Testis (tissue), 5 donors: ENCODE measurements at places on chromosomes 6 and 20.
A peak's percentile ranks its signal among the peaks of the same experiment; 100 is the strongest.

GRCh38 chr20:23087587-23088251 lies 1.6 kb upstream of the CD93 start:
- no peak overlapping the region for H3K4me3 ChIP-seq
- DNase-seq, result no peak
- H3K27ac ChIP-seq, result peak overlapping the region; percentile 82
- no peaks in the 10 kb centered on the region for H3K27me3 ChIP-seq

DNA sequence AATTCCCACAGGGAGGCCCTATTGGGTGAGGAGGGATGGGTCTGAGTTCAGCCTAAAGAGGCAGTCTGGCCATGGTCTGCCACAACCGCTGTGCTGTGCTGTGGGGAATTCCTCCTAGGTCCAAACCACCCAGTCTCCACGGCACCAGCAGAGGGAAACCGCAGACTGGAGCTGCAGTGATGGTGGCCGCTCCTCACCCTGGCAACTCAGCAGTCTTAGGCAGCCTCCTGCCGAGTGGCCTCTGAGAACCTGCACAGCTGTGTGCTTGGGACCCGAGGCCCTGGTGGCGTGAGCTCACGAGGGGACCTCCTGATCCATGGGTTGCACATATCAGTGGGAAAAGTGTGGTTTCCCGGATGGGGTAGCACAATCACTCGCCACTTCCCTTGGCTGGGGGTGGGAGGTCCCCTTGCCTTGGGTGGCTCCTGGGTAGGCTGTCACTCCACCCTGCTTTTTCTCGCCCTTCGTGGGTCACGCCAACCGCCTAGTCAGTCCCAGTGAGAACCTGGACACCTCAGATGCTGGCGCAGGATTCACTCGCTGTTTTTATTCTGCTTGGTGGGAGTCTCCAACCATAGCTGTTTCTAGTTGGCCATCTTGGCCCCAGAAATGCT lies 242.2 kb downstream of the CDH26 start:
- H3K4me1 ChIP-seq, result no peaks in the 10 kb centered on the region
- no peak overlapping the region for H3K27ac ChIP-seq
- no peak for DNase-seq
- no peaks in the 10 kb centered on the region for H3K36me3 ChIP-seq

- H3K27me3 ChIP-seq, result no peaks in the 10 kb centered on the region
- no peak overlapping the region for H3K4me3 ChIP-seq
- H3K4me1 ChIP-seq, result no peaks in the 10 kb centered on the region
- DNase-seq, result no peak
- H3K27ac ChIP-seq, result no peak overlapping the region
- no peaks in the 10 kb centered on the region for H3K36me3 ChIP-seq
These were observed 93.1 kb downstream of the HFE start for GRCh38 chr6:26180346-26180745.

GRCh38 chr6:56490993-56491392 lies 151.7 kb downstream of the DST start:
- H3K4me3 ChIP-seq, result no peak overlapping the region
- no peaks in the 10 kb centered on the region for H3K4me1 ChIP-seq
- H3K27ac ChIP-seq, result no peak overlapping the region
- no peak for DNase-seq
- no peaks in the 10 kb centered on the region for H3K36me3 ChIP-seq

GRCh38 chr6:684831-685636 lies 7.9 kb downstream of the EXOC2 start:
- no peaks in the 10 kb centered on the region for H3K27me3 ChIP-seq
- no peaks in the 10 kb centered on the region for H3K36me3 ChIP-seq
- peaks cover 10% of the 10 kb centered on the region for H3K4me1 ChIP-seq
- H3K4me3 ChIP-seq, result no peak overlapping the region
- DNase-seq, result no peak

DNA sequence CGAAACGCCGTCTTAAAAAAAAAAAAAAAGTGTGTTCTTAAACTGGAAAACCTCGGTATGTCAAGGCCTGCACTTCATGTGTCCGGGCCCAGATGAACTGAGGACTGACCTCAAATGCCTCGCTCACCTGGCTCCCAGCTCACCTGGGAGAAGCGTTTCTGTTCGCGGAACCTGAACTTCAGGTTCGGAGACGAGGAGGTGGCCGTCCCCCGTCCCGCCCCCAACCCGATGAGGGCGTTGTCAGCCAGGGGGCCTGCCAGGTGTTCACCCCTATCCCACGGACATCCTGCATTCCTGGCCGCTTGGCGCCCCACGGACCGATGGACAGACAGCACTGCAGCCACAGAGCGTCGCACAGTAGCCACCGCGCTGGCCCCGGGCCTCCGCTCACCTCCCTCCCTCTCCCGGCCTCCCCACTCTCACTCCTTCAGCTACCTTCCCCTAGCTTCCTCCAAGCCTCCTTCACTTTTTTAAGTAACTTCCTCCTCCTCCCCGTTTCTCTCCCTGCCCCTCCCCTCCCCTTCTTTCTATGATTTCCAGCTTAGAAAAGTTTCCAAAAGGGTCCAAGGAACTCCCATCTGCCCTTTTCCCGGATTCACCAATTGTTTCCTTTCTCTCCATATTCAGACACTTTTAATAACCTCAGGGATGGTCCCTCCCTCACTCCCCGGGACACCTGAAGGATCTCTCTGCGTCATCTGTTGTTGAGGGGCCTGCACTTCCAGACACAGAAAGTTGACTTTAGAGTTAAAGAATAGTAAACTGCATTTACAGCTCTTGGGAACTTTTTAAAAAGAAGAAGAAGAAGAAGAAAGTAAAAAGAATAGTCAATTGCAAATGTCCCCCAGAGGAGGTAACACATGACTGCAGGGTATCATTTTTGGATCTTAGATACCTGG lies 22.7 kb upstream of the MCM3 start:
- no peak overlapping the region for H3K4me3 ChIP-seq
- DNase-seq, result no peak
- no peaks in the 10 kb centered on the region for H3K27me3 ChIP-seq
- H3K4me1 ChIP-seq, result peaks cover 8% of the 10 kb centered on the region

DNA sequence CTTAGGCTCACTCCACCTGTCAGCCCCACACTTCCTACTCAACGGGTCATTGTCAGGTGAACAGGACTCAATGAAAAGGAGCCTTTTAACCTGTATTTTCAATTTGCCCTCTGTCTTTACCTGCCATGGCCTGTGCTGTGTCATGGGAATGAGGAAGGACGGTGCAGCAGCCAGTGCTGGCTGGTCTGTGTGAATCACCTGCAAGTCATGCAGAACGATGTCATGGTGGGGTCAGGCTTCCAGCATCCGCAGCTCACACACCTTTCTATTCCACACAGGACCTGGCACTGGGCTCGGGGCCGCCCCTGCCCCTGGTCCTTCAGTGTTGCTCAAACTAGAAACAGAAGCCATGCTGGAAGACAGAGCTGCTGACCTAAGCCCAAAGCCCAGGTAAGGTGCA lies 188.7 kb upstream of the GMDS start:
- no peaks in the 10 kb centered on the region for H3K27me3 ChIP-seq
- H3K27ac ChIP-seq, result no peak overlapping the region

- no peak overlapping the region for H3K27ac ChIP-seq
- no peaks in the 10 kb centered on the region for H3K27me3 ChIP-seq
- no peak for DNase-seq
- no peaks in the 10 kb centered on the region for H3K36me3 ChIP-seq
- no peaks in the 10 kb centered on the region for H3K4me1 ChIP-seq
These were observed 220.9 kb upstream of the RNF217 start for GRCh38 chr6:124741341-124741740.

GRCh38 chr6:39440039-39440426 lies 117.5 kb upstream of the KCNK16 start:
- DNase-seq, result no peak
- H3K27me3 ChIP-seq, result no peaks in the 10 kb centered on the region
- no peak overlapping the region for H3K4me3 ChIP-seq
- H3K36me3 ChIP-seq, result no peaks in the 10 kb centered on the region
- H3K4me1 ChIP-seq, result no peaks in the 10 kb centered on the region
- H3K27ac ChIP-seq, result no peak overlapping the region

GRCh38 chr6:99618649-99619408 lies 12.2 kb downstream of the PRDM13 start:
- peak overlapping the region; percentile 38 for H3K4me3 ChIP-seq
- no peaks in the 10 kb centered on the region for H3K27me3 ChIP-seq
- DNase-seq, result peak; percentile 76

GRCh38 chr6:4774715-4775493 lies 1.3 kb upstream of the CDYL start:
- no peaks in the 10 kb centered on the region for H3K36me3 ChIP-seq
- DNase-seq, result peak; percentile 34
- H3K4me3 ChIP-seq, result peak overlapping the region; percentile 67
- no peaks in the 10 kb centered on the region for H3K27me3 ChIP-seq
- H3K27ac ChIP-seq, result peak overlapping the region; percentile 76

DNA sequence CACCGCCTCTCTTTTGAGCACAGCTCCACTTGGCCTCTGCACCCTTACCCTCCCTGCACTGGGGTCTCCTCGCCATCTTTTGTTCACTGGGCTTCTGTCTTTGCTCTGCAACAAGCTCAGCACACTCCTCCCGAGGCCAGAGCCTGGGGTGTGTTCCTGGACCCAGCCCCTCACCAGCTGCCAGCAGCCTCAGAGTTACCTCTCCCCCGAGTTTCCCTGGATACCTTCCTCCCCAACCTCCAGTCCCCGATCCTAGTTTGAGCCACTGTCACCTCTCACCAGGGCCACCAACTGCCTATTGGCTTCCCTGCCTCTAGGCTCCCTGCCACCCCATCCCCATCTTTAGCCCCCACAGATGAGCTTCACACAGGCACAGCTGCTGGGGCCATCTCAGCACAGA lies 12.3 kb downstream of the CYP21A2 start:
- H3K36me3 ChIP-seq, result no peaks in the 10 kb centered on the region
- peaks cover 20% of the 10 kb centered on the region for H3K4me1 ChIP-seq

GRCh38 chr6:106574741-106575458 lies 54.4 kb downstream of the RTN4IP1 start:
- no peaks in the 10 kb centered on the region for H3K36me3 ChIP-seq
- no peak overlapping the region for H3K27ac ChIP-seq
- no peaks in the 10 kb centered on the region for H3K27me3 ChIP-seq

DNA sequence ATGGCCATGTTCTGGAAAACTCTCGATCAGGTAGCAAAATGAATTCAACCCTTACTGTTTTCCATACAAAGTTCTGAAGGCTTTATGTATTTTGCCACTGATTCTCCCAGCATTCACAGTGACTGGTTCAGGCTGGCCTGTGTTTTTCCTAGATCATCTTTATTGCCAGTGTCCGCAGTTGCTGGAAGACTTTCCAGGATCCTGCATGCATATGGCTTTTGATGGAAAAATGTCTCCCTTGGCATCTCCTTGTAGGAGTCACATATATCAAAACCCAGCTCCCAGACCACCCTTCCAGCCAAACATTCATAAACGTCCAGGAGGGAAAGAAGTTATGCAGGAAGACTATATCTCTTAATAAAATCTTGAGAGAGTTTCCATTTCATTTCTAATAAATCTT lies 588.8 kb downstream of the MAFB start:
- H3K4me3 ChIP-seq, result no peak overlapping the region
- no peak for DNase-seq
- no peaks in the 10 kb centered on the region for H3K27me3 ChIP-seq
- H3K27ac ChIP-seq, result no peak overlapping the region
- H3K36me3 ChIP-seq, result no peaks in the 10 kb centered on the region

GRCh38 chr20:62388839-62389600 lies 2.1 kb downstream of the RPS21 start:
- H3K27ac ChIP-seq, result no peak overlapping the region
- no peaks in the 10 kb centered on the region for H3K27me3 ChIP-seq
- H3K4me3 ChIP-seq, result no peak overlapping the region
- DNase-seq, result no peak

- peaks cover 3% of the 10 kb centered on the region for H3K4me1 ChIP-seq
- H3K4me3 ChIP-seq, result no peak overlapping the region
- no peak for DNase-seq
- no peaks in the 10 kb centered on the region for H3K36me3 ChIP-seq
These were observed 144.6 kb downstream of the TFAP2C start for GRCh38 chr20:56773749-56774148.

DNA sequence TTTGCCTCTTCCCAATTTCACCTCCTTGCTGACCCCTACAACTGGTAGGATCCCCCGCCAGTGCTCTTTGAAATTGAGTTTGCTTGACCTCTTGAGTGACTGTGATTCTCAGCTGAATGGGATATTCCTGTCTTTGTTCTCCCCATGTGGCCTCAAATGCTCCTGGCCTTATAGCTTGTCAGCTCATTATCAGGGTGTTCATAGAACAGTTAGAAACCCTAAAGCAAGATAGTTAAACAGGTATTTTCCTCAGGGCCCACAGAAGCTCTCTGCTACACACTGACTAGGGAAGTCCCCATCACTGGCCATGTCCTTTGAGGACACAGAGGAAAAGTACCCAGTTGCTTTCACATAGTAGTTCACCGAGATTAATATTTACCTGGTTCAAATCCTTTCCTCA lies 211.5 kb upstream of the DTNBP1 start:
- H3K27ac ChIP-seq, result no peak overlapping the region
- no peaks in the 10 kb centered on the region for H3K36me3 ChIP-seq
- H3K27me3 ChIP-seq, result no peaks in the 10 kb centered on the region
- DNase-seq, result no peak

GRCh38 chr20:19628570-19629134 lies 129.4 kb upstream of the RIN2 start:
- H3K27me3 ChIP-seq, result no peaks in the 10 kb centered on the region
- no peak overlapping the region for H3K27ac ChIP-seq
- H3K4me1 ChIP-seq, result no peaks in the 10 kb centered on the region

DNA sequence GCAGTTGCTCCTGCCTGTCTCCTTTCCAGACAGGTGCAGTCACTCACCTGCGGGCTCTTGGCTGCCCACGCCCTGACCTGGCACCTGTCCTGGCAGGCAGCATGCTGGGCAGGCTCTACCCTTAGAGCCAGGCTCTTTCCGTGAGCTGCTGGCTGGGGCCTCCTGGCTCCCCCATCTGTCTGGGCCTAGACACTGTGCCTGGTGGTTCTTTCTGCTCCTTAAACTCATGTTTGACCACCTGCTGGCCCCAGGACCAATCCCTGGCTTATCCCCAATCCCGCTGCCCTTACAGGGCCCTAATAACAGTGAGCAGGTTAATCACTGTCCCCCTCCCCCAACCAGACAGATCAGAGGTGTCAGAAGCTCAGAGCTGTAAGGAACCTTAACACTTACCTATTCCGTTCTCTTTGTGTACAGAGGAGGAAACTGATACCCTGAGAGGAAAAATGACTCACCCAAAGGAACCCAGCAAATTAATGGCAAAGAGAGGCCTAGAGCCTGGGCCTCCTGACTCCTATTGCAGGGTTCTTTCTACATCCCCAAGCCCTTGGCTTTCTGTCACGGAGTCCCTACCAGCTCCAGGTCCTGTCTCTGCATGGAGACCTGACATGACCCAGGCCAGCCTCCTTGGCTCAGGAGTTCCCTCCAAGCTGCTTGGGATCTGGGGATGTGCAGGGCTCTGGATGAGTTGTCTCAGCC lies 54.7 kb downstream of the RAB44 start:
- no peaks in the 10 kb centered on the region for H3K4me1 ChIP-seq
- no peaks in the 10 kb centered on the region for H3K36me3 ChIP-seq
- H3K27me3 ChIP-seq, result no peaks in the 10 kb centered on the region
- H3K27ac ChIP-seq, result no peak overlapping the region

DNA sequence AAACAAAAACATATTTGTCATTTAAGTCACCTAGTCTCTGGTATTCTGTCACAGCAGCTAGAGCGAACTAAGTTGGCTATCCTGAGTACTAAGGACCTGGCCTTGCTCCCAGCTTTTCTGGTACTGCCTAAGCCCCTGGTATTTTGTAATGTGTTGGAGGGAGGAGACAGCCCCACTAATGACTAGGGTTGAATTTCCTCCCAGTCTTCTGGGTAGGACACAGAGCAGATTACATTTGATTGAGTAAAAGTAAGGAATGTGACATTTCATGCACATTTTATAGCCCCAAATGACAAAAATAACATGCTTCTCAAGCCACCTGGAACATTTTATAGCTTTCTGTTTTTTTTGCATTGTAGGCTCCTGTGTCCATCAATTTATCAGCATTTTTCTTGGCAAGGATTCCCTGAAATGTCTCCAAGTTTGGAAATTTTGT lies 47.9 kb upstream of the DDR1 start:
- no peak for DNase-seq
- no peaks in the 10 kb centered on the region for H3K36me3 ChIP-seq
- H3K4me3 ChIP-seq, result no peak overlapping the region
